ENCODE measurements at places on chromosomes 3 and 15.
A peak's percentile ranks its signal among the peaks of the same experiment; 100 is the strongest.

- no peak for DNase-seq
Observed at GRCh38 chr3:193498215-193498614, 56.5 kb downstream of the ATP13A4 start.

DNA sequence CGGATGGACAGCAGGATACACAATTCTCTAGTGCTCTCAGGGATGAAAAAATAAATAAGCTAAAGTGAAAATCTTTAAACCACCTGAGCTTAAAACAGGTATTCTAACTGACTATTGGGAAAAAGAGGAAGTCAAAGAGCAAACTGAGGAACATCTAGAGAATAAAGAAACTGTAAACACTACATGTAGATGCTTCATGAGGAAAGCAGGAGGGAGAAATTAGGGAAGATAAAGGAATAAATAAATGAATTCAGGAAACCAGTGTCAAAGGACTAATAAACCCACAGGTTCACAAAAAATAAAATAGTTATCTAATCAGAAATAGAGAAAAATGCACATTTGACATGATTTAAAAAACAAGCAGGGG is 525 bp upstream of the MCCC1 start:
- DNase-seq = no peak

DNA sequence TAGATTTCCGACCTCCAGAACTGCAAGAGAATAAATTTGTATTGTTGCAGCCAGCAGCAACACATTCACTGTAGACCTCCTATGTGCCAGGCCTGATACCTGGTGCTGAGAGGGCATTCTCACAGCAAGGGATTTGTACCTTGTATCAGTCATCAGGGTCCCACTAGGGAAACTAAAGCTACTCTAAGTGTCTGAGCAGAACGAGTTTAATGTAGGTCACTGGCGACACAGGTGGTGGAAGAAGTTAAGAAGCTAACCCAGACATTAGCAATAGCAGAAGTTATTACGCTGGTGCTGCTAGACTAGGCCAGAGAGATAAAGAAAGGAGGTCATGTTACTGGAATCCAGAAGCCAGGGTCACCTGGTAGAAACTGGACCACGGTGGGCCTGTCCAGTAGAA is 60.5 kb upstream of the BCL6 start:
- DNase-seq = no peak

GRCh38 chr3:108677811-108678210 is 79.4 kb downstream of the RETNLB start:
- no peak for DNase-seq

GRCh38 chr3:171755656-171756055 is 54.6 kb downstream of the PLD1 start:
- DNase-seq = no peak

DNA sequence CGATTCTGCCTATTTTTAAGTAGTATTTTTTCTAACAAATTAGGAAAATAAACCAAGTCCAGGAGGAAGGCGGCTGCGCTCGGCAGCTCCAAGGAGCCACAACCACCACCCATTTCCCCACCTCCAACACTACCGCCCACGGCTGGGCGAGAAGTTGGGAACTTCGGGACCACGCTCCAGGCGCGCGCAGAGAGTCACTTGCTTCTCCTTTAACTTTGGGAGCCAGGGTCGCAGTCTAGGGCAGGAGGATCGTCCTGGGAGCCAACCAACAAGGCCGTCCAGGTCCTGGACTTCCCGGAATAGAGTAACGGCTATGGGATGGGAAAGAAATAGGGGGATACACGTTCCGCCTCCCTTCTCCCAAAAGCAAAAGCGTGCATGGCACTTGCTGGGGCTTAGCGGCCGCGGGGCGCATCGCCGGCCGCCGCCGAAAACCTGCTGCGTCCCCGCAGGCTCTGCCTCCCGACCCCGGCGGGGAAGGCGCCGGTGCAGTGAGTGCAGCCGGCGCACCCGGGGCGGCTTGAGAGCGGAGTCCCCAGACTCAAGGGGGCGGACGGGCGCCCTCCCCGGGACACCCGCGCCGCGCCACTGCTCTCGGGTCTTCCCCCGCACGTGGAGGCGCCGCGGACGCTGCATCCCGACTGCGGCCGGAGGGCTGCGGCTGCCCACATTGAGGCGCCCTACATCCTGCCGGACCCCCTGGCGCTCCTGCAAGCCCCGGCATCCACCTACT is 699 bp downstream of the MEGF11 start:
- peak; percentile 38 for DNase-seq

GRCh38 chr3:60064210-60065178 is 1014.7 kb upstream of the CFAP20DC start:
- no peak for DNase-seq

- DNase-seq = no peak
Observed at GRCh38 chr3:191997579-191998268, 536.8 kb downstream of the PYDC2 start.

GRCh38 chr15:37081983-37082382 is 18.4 kb downstream of the MEIS2 start:
- DNase-seq = no peak

DNA sequence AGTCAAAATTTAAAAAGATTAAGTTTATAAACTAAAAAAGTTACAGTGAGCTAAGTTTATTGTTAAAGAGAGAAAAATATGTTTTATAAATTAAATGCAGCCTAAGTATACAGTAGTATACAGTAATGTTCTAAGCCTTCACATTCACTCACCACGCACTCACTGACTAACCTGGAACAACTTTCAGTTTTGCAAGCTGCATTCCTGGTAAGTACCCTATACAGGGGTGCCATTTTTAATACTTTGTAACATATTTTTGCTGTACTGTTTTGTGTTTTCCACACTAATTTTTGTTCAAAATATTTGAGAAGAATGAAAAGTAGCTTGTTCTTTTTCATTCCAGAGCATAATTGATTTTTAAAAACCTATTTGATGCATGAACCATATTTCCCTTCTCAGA is 524.9 kb downstream of the RBMS3 start:
- no peak for DNase-seq

- no peak for DNase-seq
Observed at GRCh38 chr15:28948036-28948435, 62.3 kb downstream of the APBA2 start.

GRCh38 chr3:73215281-73215680 is 153.8 kb downstream of the EBLN2 start:
- DNase-seq = no peak

DNA sequence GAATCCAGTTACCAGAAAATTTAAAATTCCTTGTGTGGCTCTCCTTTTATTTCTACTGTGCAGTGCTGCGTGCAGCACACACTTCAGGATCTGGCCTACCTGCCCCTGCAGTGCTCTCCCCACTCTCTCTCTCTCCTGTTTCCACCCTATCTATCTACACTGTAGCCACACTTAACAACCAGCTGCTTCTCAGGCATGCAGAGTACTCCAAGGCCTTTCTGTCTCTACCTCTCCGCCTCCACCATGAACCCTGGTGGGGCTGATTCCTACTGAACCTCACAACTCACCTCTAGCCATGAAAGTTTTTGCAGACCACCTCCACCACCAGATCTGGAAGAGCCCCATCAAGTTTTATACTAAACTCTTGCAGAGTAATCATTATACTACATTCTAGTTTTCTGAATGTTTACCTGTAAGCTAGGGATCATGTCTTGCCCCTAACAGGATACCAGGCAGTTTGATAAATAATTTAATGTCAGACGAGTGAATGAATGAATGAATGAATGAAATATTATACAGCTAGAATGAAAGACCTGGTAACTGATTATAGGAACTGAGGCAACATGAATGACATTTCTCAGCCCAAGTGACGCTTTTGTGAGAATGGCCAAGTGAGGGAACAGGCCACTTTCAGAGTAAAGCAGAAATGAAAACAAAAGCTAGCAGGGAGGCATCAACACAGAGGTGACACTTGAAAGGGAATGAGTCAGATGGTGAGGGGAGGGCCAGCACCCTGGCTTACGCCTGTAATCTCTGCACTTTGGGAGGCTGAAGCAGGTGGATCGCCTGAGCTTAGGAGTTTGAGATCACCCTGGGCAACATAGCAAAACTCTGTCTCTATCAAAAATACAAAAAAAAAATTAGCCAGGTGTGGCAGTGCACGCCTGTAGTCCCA is 363.5 kb downstream of the FOXP1 start:
- no peak for DNase-seq

- no peak for DNase-seq
Observed at GRCh38 chr3:196800742-196801434, 61.2 kb downstream of the PAK2 start.

DNA sequence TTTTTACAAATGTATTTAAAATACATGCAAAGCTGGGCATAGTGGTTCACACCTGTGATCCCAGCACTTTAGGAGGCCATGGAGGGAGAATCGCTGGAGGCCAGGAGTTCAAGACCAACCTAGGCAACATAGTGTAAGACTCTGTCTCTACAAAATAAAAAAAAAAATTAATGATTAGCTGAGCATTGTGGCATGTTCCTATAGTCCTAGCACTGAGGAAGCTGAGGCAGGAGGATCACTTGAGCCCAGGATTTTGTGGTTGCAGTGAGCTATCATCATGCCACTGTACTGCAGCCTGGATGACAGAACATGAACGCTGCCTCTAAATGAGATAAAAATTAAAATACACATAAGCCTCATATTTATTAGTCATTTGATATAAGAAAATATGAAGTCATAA is 142.8 kb downstream of the TCF12 start:
- no peak for DNase-seq

DNA sequence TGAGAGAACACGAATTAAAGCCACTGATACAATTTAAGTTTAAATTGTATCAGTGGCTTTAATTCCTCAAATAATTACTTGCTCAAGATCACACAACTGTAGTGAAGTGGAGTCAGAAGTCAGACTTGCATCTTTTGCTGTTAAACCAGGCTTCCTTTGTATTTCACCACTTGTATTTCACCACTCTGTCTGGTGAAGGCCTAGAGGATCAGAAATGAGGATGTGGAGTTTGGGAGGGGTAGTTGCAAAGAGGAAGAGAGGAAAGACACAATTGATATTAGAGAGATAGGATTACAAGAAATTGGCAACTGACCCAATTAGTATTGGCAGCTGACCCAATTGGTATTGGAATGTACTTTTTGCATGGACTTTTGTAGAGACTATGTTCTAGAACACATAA is 288.1 kb upstream of the GPR149 start:
- no peak for DNase-seq

DNA sequence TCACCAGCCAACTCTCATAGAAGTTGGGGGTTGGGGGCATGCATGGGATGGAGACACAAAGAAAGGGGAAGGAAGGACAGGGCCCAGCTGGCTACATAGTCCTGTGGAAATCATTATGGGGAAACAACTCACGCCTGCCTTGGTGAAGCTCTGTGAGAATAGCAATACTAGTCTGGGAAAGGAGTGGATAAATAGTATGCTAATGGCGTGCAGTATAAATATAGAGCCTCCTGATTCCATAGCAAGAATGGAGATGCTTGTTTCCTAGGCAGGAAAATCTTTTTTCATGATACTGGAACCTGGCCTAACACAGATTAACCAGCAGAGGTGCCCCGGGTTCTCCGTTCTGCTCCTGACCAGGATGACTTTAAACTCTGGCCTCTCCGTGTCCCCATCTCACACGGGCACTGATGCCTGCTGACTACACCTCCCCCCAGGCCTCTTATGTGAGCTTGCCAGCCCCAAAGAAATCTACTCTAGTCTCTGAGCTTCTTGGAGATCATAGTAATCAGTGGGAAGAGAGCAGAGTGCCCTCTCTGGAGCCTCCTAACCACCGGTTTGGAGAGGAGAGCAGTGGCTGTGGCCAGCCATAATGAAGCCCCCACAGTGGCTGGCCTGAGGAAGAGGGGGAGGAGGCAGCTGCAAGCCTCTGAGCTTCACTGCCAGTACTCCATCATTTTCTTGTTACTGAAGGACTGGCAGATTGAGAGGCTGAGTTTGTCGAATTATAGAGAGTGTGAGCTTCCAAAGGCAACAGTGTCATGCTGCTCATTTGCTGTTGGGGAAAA is 355.0 kb upstream of the SEMA6D start:
- DNase-seq = no peak

GRCh38 chr3:47780741-47781684 is 680 bp downstream of the SMARCC1 start:
- DNase-seq = peak; percentile 9

DNA sequence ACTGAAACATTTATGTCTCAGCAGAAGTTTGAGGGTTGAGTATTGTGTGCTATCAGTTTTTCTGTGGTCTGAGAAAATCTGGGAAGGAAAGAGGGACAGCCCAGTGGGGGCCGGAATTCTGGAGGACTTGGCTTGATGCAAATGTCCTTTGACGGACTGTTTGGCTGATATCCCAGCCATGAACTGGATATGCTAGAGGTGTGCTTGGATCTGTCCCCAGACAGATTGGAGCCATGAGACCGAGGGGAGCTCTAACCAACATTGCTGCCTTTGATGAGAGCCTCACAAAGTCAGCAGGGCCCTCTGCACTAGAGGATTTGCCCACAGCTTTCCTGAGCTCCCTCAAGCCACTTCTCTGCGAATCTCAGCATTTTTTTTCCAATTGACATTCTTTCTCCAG is 405.6 kb downstream of the NTRK3 start:
- no peak for DNase-seq

GRCh38 chr3:117444175-117444574 is 734.6 kb downstream of the TUSC7 start:
- no peak for DNase-seq

DNA sequence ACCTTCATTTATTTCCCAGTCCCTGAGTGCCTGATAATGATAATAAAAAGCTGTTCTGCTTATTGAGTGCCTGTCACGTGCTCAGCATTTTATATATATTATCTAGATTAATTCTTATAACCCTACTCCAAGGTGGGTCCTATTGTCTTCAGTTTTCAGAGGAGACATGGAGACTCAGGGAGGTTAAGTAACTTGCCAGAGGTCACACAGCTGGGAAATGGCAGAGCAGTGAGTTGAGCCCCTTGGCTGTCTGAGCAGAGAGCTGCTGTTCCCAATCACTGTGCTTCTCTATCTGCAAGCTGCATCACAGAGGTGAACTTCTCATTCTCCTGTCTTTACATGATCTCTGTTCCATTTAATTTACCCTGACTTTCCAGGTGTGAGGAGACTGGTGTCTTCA is 32.3 kb upstream of the MRPS22 start:
- no peak for DNase-seq

DNA sequence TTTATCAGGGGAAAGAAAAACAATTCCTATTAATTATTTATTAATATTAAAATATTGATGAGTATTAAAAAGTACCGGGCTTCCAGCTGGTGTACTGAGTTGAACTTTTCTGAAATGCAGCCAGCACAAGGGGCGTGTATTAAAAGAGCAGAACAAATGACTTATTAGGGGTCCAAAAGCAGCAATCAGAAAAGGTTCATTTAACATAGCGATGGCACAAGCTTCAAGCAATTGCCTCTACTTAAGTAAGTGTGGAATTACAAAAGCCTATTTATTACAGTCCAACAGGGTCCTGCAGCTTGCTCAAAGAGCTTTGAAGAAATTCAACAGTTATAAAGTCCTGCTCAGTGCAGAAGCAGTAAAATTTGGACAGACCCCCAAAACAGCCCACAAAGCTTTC is 285.6 kb downstream of the EPHA3 start:
- no peak for DNase-seq
